ENCODE measurements at places on chromosomes 2 and 18.

DNA sequence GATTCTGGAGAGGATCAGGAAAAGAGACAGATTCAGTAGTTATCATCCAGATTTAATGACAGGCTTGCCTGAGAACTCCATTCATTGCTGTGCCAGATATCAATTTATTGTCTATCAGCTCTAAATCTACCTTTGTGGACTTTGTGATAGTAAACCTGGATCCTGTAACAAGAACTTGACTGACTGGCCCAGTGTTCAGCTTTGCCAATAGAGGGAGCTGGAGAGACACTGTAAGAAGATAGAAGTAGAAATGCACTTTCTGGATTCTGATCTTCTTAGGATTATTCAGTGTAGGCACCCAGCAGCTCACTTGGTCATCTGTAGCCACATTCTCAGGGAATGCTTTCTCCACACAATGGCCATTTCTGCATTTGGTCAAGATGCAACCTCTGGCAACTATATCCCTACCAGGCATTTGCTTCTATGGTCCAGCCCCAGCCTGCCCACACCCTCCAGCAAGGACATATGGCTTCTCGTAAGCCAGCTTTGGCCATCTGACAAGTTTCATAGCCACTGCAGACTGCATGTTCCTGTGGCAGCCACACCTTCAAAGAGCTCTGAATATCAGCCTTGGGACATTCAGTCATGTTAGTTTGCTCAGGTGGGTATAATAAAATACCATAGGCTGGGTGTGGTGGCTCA, 6.1 kb upstream of the SERPINB8 start:
- DNase-seq = no peak

DNA sequence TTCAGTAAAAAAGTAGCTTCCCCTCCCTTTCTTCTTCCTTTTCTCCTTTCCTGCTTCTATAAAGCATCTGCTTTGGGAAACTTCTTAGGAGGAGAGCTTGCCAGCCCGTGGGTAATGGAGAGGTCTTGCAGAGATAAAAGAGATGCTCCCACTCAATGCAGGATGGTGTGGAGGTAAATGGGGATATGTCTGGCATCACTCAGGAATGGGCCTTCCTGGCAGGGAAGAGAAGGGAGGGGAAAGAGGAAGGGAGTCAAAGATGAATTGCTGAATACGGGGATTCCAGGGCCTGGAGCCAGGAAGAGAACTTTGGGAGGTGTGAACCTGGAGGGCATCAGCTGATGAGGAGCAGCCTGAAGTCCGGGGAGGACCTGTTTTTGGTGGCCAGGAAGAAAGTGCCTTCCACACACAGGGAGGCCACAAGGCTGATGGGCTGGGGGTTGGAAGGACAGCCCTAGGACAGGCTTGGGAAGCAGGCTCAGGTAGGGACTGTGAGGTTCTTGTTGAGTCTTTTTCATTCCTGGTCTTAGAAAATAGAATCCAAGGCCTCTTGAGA, 25.2 kb downstream of the IL1B start:
- DNase-seq = no peak

DNA sequence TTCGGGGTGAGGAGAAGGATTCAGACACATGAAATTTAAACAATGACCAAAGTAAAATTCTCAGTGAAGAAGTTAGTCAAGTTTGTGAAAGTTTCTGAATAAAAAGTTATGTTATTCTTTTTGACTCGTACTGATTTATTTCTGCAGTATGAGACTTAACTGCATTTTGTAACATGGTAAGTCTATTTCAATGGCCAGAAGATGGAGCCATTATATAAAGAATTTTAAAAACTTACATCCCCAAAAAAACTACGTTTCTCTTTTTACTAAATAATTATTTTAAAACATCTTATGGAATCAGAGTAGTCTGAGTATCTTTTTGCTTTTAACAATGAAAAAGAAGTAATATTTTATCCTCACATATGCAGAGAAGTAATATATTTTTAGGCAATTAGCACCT, 51.4 kb upstream of the SCN1A start:
- no peak for DNase-seq

DNA sequence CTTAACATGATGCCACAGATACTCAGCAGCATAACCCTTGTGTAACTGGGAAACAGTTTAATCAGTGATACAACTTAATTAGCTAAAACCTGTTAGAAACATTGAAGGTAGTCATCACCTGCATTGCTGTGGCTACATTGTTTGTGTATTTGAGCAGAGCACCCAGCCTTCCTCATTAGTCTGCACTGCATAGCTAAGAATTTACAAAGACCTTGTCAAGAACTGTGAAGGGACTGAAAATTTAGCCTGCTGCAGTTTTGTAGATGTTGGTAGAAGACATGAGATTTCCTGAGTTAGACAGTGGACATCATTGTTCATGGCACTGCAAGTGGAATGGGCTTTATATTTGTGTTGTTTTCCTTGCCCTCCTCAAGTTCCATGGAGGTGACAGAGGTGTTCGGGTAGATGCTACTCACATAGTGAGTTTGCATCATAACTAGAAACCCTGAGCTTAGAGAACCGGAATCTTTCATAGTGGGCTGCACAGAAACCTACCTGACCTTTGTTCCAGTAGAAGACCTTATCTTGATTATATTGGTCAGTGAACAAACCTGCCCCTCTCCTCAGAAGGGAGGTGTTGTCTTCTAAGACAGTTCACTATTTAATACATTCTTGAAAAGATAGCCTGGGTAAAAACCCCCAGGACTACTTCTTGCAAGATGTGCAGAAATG, 12.5 kb downstream of the VAPA start:
- DNase-seq = no peak

DNA sequence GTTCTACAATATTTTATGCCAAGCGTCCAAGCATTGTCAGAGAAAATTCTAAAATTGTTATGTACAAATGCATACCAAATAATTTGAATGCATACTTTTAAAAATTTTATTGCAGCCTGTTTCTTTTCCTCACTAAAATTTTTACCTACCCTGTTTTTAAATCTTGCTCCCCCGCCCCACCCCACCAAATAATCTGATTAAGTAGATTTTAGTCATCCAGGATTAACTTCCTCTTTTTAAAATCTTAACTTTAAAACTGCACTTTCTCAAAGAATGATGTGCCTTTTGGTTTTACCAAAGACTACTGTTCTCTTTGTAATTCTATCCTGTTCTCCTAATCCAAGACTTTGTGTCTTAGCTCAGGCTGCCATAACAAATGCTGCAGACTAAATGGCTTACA, 269.4 kb upstream of the FN1 start:
- DNase-seq = no peak

DNA sequence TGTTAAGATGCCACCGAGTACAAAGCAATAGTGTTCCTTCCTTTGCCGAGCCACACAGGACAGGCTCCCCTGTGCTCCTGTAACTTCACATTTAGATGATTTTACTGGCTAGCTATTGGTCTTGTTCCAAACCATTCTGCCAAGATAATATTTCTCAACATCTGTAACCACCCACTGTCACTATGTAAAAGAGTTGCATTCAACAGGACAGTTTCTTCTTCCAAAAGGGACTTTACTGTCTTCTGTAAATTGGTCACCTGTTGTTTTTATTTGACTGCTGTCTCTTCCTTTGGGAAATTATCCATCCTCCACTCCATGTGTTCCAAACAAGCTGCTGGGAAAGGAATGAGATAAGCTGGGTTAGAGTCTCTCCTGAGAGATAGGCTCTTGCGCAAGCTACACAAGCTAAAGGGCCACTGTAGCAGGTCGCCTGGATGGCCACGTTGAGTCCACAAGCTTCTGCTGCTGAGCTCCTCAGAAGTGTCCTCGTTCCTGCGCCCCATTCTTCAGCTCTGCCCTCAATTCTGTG, 14.4 kb upstream of the BZW1 start:
- no peak for DNase-seq

- no peak for DNase-seq
Observed at GRCh38 chr2:80059447-80059846, 245.1 kb downstream of the LRRTM1 start.

DNA sequence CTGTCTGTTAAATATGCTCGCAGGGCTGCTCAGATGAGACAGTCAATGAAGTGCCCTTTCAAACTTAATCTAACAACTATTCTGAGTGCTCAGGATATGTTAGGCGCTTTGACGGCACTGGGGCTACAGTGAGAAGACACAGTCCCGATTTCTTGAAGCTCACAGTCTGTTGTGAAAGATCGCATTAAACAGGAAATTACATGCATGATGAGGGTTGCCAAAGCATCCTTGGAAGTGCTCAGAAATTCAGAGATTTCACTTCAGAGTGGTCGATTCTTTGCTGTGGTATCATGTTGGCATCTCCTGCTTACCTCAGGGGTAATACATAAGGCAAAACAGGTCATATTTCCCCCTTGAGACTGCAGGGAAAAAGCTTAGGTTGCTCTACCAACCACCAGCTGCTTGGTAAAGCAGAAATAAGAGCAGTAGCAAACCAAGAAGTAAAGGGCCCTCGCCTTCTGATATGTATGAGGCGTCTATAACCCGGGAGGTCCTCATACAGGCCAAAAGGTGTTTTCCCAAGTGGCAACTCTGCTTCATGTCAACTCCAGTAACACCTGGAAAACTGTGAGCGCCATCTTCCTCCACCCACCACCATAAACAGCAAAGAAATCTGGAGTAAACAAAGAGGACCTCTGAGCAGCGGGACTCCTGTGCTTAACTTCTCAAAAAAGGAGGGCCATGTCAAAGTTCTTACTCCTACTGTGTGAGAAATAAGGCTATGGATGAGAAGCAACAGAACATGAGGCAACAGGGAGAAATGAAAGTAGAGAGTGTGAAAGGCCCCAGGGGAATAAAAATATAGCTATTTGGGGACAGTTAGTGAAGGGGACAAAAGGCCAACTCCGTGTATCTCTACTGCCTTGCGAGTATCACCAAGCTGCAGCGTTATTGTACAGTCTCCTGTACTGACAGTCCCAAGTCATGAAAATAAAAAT, 79.3 kb downstream of the CLHC1 start:
- DNase-seq = no peak

GRCh38 chr2:241768251-241768711, 8.3 kb upstream of the GAL3ST2 start:
- DNase-seq = no peak

DNA sequence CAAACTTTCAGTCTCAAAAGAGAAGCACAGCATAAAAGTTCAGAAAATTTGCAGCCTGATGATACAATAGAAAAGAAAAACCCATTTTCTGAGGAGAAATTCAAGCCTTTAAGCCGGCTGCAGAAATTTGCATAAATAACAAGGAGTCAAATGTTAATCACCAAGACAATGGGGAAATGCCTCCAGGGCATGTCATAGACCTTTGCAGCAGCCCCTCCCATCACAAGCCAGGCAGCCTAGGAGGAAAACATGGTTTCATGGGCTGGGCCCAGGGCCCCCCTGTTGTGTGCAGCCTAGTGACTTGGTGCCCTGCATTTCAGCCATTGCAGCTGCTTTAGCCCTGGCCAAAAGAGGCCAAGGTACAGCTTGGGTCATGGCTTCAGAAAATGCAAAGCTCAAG, 54.1 kb upstream of the CAVIN2 start:
- DNase-seq = no peak

DNA sequence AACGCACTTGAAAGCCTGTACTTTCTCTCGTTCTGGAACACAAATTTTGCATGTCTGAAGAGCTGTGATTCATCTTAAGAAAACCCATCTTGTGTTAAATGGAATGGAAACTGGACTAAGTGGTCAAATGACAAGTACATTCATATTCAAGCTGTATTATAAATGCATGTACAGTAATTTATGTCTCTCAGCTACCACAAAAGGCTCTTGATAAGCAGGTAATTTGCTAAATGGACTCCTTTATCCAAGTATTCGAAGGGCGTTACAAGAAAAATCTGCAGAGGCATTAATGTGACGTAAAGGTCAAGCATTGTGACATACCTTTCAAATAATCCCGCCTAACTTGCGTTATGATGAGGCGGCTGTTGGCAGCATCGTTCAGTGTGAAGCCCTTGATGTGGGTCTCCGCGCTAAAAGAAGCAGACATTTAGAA, 66.6 kb downstream of the ABCG8 start:
- no peak for DNase-seq

- peak; percentile 22 for DNase-seq
Observed at GRCh38 chr18:21997207-21998143, 171.9 kb upstream of the GATA6 start.

DNA sequence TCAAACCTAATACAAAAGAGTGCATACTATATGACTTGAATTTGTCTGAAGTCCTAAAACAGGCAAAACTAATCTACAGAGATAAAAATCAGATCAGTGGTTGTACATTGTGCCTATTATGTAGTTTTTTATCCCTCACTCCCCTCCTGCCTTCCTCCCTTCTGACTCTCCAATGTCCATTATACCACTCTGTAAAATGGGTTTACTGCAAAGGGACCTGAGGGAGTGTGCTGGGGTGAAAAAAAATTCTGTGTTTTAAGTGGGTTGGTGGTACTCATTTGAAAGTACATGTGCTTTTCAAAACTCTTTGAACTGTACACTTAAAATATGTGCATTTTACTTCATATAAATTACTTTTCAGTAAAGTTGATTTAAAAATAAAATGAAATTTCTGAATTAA, 89.0 kb upstream of the UBE2E3 start:
- DNase-seq = no peak

DNA sequence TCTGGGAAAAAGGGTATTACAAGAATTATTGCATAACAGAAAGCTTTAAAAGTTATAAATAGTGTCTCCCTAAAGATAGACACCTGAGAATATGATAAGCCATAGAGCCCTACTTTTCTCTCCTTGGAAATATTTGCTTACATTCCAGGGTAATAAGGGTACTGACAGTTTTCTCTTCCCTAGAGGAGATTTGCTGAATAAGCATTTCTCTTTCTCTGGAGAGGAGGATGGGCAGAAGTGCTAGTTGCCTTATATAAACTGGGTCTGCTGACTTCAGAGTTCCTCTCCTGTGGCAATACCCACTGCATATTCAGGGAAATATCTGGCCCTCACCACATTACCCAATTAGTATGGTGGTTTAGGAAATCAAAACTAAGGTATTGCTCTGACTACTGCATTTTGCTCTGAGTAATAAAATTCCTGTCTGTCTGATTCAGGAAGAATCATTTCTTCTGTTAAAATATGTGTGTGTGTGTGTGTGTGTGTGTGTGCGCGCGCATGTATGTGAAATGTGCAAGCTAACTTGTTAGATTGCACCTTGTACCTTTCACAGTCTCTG, 1391.3 kb downstream of the DSC3 start:
- DNase-seq = peak; percentile 9

GRCh38 chr2:186572705-186573104, 17.2 kb upstream of the ITGAV start:
- DNase-seq = no peak

DNA sequence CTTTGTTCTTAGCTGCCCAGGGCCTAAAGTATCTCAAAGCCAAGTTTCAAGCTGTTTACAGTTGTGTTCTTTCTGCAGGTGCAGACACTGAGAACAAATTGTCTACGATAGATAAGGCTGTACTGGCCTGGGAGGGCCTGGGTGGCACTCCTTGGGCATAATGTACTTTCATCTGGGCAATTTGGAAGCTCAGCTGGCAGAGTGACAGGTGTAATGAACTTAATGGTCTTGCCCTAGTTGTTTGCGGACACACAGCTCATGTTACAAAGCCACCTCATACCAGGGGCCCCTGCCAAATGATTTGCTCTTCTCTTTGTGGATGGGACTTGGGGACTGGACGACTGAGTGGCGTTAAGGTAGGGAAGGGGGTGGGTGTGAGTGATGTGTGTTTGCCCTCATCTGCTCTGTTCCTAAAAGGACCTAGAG, 4.3 kb downstream of the LDLRAD4 start:
- DNase-seq = no peak

Measured in fibroblast of skin of left quadriceps (primary cell).